Inflammatory macrophage (primary cell): ENCODE measurements at places on chromosomes 2 and 18.

- peak; percentile 13 for DNase-seq
These were observed 166.1 kb upstream of the RAB6C start for GRCh38 chr2:129813404-129813803.

DNA sequence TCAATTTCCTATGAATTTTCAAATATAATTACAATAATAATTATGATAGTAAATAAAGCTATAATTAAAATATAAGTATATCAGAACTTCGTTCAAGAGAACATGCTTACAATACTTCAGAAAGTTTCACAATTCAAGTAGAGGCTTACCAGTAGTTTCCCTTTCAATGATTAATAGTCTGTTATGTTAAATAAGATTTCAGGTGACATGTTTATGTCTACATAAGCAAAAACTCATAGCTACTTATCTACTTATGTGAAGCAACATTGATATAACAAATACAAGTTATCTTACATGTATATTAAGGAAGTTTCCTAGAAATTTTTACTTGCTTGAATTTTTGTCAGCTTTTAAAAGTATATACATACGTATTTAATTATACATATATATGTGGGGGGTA lies 4.5 kb upstream of the COL3A1 start:
- no peak for DNase-seq

GRCh38 chr2:44342854-44343253 lies 18.4 kb downstream of the PREPL start:
- DNase-seq: no peak

DNA sequence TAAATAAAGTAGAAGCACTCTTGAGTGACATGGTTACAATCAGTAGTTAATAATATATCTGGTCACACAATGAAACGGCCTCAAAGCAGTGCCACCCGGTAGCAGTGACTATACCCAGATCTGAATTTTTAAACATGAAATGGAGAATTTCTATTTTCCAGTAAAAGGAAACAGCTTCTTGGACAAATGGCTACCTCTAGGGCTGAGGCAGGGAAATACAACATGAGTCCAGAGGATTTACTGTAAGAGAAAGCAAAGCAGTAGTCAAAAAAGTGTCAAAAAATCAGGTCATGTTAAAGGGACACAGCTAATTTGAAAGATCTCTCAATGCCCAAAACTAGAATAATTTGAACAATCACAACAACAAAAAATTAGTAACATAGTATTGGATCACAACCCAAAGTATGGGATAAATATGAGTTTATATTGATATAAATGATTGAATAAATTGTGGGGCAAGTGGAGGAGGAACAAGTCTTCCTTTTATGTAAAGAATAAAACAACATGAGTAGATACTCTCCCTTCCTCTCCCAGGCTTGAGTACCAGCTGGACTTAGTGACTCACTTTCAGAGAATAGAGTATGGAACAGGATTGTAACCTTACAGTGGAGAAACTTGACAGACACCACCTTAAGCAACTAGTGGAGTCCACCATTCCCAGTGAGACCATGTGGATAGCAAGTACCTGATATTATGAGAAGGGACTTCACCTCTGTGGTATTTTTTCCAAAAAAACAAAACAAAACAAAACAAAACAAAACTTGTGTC lies 180.8 kb downstream of the MBD2 start:
- no peak for DNase-seq

DNA sequence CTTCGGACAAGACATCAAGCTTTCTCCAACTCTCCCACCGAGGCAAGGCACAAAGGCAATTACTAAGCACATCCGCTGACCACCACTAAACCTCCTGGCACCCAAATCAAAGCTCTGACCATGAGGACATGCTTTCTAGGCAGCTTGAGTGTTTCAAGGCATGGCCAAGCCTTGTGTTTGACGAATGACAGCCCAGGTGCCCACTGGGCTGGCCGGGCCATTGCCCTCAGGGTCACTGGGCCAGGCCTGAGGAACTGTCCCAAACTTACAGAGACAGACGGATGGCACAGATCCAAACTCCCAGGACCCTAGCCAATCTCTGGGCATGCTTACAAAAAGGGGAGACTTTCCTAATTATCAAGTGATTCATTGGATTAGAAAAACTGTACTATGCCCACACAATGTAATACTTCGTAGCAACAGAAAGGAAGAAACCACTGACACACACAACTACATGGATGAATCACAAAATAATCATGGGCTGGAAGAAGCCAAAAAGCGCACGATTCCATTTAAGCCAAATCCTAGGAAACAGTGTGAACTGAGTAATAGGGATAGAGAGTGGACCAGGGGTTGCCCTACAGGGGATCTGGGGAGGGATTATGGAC lies 20.2 kb downstream of the CRACDL start:
- no peak for DNase-seq

GRCh38 chr2:163757814-163758213 lies 22.0 kb upstream of the FIGN start:
- no peak for DNase-seq

DNA sequence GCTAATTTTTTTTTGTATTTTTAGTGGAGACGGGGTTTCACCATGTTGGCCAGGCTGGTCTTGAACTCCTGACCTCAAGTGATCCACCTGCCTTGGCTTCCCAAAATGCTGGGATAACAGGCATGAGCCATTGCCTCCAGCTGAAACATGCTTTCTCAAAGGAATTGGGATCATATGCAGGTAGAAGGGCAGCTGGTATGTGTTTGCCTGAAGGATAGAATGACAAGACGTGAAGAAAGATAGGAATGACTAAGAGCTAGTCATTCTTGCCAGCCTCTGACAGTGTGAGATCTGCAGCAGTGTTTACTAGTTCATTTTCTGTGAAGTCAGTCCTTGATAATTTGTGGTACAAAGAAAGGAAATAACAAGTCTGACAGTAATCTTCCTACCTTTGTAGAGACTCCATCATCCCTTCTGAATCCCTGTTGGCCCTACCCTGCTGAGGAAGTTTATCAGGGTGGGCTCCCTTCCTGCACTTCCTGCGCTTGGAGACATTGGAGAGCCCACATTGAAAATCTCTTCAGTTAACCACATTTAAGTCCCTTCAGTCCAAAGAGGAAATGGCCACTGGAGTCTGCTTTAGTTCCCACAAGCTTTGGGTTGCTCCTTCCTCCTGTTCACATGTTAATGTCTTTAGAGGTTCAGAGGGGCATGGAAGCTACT lies 14.7 kb downstream of the CFLAR start:
- peak; percentile 57 for DNase-seq

DNA sequence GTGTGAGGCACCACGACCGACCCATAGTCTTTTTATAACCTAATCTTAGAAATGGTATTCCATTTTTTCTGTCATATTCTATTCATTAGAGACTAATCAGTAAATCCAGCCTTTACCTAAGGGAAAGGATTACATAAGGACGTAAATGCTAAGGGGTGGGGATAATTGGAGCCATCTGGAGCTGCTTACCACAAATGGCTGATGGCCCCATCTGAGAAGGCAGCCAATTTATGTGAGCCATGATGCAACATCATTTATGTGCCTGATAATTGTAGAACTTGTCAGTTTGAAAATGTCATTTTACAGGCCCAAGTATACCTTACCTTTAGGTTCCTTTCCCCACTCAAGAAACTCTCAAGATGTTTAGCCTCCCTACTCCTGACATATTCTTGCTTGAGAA lies 44.0 kb downstream of the ARHGEF33 start:
- DNase-seq: no peak

- no peak for DNase-seq
These were observed 137.5 kb upstream of the MAP3K20 start for GRCh38 chr2:172937884-172938712.

GRCh38 chr2:25000503-25001324 lies 29.0 kb upstream of the DNAJC27 start:
- DNase-seq: no peak
